ENCODE measurements at places on chromosomes 12 and 14.

- DNase-seq, result no peak
Observed at GRCh38 chr14:65936342-65936975, 523.9 kb downstream of the FUT8 start.

- DNase-seq, result no peak
Observed at GRCh38 chr14:53047307-53048069, 96.6 kb upstream of the FERMT2 start.

DNA sequence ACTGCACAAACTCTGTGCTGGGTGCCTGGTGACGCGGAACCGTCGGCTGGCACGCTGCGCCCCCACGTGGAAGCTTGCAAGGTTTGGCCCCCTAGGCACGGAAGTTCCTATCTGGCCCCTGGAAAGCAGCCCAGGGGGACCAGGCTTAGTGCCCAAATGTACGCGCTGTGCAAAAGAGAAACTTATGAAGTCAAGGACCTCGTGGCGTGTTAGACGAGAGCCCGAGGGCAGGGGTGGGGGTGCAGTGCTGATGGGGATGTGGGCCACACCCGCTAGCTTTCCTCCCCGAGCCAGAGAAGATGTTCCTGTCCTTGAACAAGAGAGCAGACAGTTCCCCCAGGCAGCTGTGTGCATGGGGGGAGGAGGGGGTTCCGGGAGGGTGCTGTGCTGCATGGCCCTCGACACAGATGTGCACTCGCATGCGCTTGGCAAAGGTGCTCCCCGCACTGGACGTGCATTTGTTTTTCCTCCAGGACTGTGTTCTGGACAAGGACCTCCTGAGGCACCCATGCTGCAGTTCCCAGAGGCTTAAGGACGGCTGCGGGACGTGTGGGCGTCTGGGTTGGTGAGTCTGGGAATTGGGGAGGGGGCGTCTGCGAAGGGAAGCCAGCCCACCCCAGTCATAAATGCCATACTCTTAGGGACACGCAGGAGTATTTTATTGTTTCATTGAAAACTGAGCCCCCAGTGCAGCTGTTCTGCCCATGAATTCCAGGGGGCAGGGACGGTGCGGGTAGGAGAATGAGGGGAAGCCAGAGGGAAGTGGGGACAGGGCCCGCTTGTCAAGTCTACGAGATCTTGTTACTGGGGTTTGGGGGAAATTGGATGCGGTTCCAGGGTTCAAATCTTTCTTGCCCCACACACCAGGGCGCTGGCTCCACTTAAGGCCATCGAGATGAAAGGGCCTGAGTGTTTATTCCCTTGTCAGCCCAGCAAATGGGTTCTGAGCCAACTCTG, 80.0 kb downstream of the NTF3 start:
- DNase-seq, result no peak

DNA sequence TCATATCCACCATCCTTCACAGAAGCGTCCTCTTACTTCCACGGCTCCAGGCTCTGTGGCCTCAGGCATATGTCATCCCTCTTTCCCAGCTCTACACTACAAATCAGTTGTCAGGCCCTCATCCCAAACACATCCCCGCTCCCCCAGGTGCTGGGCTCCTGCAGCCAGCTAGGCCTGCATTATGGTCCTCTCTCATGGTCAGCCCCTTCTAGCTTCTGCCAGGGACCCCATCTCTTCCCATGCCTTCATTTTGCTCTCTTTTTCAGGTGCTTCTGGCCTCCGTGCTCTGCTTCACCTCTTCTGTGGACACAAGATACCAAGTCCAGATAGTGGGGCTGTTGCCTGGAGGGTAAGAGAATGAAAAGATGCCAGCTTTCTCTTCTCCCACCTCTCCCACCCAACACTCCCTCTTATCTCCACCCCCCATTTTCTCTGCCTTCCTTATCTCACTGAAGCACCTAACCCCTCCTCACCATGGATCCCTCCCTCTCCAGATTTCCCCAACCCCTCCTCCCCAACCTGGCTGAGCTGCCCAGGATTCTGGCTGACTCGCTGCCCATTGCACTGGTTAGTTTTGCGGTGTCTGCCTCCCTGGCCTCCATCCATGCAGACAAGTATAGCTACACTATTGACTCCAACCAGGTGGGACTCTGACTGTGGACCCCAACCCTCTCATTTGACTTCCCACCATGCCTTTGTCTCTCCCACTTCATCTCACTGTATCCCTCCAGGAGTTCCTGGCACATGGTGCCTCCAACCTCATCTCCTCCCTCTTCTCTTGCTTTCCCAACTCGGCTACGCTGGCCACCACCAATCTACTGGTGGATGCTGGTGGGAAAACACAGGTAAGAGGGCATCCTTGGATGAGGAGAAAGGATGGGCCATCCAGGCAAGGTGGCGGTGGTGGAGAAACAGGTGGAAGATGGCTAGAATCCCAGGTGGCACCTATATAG, 10.4 kb downstream of the B4GALNT1 start:
- DNase-seq, result no peak

GRCh38 chr12:32270818-32271710, 128.3 kb upstream of the FGD4 start:
- DNase-seq, result no peak

GRCh38 chr14:94601884-94602391, 10.3 kb upstream of the SERPINA3 start:
- DNase-seq, result no peak
